ENCODE measurements at places on chromosomes 5 and 9.

GRCh38 chr5:155368490-155368889, 354.9 kb downstream of the KIF4B start:
- no peak for DNase-seq

DNA sequence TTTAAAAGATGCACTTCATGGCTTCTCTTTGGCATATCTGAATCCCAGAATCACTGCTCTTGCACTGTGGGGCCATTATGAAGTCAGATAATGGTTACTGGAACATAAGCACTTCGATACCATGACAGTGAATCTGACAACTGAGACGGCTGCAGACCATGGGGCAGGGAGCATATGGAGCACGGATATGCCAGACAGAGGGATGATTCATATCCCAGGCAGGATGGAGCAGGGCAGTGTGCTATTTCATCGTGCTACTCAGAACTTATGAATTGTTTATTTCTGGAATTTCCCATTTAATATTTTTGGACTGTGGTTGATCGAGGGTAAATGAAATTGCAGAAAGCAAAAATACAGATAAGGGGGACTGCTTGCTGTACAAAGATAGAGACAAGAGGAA, 145.0 kb downstream of the EGFLAM start:
- no peak for DNase-seq

- no peak for DNase-seq
Measured at GRCh38 chr5:176754376-176754973, 55.9 kb upstream of the UNC5A start.

DNA sequence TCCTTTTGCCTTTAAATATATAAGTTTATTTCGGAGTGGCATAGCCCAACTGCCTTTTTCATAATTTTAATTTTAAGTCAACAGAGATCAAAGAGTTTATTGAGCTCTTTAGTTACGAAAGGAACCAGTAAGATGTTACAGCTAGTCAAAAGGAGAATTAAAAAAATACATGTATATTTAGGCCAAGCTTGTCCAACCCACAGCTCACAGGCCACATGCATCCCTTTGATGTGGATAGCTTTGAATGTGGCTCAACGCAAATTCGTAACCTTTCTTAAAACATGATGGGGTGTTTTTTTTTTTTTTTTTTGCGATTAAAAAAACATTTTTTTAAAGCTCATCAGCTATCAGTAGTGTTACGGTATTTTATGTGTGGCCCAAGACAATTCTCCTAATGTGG, 50.2 kb upstream of the IL31RA start:
- DNase-seq, result no peak

DNA sequence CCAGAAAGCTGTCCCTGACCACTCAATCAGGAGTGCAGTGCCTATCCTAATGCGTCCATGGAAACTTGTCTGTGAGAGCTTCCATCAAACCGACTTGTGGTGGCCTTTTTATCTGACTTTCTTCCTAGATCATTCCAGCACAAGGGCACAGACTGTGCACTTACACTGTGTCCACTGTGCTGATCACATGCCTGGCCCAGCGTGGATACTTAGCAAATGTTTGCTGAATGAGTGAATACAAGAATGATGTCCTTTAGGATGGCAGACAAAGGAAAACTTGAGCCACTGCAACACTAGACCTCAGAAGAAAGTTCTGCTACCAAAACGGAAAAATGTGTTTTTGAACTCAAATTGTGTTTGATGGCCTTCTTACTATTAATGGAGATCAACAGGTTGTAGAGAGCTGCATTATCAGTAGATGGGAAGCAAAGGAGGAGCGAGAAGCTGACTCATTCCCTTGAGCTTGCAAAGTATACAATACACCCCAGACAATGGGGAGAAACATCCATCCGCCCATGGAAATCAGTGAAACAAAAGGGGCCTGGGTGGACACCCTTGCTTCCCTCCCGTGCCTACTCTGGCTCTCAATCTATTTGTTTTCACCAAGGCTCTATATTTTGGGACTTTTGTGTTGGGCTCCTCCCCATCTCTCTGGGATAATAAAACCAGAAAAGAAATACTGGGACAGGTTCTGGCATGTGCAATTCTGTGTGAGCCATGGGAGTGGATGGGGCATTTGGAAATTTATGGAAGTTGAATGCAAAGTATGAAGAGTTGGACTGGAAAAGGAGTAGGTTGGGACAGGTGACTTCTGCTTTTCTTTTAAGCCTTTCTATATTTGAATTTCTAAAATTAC, 76.2 kb upstream of the ZFAND5 start:
- DNase-seq, result no peak

- no peak for DNase-seq
Measured at GRCh38 chr5:173329491-173330337, 1.5 kb upstream of the STC2 start.

DNA sequence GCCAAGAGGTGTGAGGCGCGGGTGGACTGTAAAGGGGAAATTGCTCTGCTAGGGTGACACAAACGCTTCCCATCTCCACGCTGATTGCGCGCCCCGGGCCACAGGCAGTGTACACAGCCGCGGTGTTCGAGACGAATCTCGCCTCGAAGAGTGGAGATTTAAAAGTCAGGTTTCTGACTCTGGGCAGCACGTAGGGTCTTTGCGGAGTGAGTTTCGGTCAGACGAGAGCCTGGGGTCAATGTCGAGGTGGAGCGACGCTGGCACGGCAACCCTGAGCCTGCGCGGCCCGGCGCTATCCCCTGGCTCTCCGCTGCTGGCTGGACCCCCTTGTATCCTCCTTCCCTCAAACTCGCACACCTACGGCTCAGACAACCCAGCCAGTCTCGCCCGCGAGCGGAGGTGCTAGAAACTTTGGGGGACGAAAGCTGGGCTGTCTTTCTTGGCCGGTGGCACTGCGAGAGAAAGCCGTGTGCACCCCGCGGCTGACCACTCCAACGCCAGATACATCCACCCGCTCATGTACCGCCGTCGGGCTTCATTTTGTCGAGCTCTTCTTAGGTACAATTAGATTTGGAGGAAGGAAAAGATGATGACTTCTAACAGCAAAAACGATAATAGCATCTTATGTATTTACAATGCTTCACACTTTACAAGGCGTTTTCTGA, 5.4 kb upstream of the FOXB2 start:
- no peak for DNase-seq

GRCh38 chr5:136242611-136243010, 49.6 kb upstream of the SMIM32 start:
- no peak for DNase-seq

GRCh38 chr9:2096376-2096970, 81.3 kb downstream of the SMARCA2 start:
- no peak for DNase-seq

GRCh38 chr5:170075696-170076095, 30.0 kb upstream of the FOXI1 start:
- DNase-seq, result no peak

GRCh38 chr5:132470010-132470392, 20.6 kb downstream of the IRF1 start:
- DNase-seq, result no peak

DNA sequence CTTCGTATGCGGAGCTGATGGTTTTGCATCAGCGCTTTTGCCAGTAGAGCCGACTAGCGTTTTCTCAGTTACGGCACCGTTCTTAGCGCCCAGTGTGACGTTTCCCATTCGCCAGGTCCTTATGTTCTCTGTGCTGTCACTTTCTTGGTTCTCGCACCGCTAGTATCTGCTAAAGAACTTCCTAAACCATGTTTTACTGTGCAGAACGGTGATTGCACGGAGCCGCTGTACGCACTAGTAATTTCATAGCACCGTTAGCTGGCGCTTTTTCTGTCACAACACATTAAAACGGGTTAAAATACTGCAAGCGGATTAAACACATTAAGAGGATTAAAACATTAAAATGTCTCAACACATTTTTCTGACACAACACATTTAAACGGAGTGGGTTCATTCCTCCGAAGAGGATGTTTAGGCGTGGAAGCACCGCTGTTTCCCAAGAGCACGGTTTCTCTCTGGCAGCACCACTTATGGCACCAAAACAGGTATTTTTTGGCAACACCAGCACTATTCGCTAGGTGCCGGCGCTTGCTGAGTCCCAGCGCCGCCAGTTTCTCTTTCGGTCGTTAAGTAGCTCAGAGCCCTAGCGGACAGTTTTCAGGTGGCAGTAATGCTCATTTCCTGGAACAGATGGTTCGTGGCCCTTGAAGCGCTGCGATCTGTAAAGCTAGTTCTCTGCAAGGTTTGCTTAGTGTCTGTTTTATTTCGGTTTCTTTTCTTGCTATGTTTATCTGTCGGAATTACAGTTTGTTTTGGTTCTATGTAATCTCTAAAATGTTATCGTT, 20.3 kb downstream of the ANXA2R start:
- DNase-seq, result peak; percentile 59
